ENCODE measurements at places on chromosomes 2 and 18.
A peak's percentile ranks its signal among the peaks of the same experiment; 100 is the strongest.

DNA sequence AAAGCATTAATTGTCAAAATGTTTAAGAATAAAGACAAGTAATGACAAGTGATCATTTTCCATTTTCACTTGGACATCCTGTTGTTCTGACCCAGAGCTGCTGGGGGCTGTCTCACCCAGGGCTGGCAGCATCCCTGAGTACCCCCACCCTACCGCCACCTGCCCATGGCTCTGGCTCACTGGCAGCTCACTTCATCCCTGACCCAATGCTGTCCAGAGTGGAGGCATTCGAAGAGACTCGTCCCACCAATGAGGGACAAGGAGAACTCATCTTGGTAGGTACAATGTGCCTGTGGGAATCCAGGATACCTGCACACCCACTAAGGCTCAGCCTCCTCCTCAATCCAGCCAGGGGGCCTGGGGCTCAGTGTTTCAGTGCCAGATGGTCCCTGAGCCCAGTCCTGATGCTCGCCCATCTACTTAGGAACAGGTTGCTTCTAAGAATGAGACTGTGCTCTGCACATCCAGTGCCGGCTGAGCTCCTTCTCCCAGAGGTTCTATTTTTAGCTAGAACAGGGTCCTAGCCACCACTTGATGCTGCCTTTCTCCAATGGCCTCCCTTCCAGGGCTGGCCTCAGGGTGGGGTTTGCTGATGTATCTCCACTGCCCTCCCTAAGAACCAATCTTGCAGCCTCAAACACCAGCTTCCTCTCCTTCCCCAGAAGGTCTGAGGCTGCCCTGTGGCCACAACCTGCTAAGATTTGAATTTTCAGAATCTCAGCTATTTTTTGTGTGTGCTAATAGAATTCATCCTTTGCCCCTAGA is 53.7 kb downstream of the ADD2 start:
- DNase-seq, result no peak

- DNase-seq, result no peak
Measured at GRCh38 chr18:42233908-42234307, 278.9 kb downstream of the PIK3C3 start.

- DNase-seq, result no peak
Measured at GRCh38 chr18:13474907-13475545, 251.3 kb downstream of the FAM210A start.

DNA sequence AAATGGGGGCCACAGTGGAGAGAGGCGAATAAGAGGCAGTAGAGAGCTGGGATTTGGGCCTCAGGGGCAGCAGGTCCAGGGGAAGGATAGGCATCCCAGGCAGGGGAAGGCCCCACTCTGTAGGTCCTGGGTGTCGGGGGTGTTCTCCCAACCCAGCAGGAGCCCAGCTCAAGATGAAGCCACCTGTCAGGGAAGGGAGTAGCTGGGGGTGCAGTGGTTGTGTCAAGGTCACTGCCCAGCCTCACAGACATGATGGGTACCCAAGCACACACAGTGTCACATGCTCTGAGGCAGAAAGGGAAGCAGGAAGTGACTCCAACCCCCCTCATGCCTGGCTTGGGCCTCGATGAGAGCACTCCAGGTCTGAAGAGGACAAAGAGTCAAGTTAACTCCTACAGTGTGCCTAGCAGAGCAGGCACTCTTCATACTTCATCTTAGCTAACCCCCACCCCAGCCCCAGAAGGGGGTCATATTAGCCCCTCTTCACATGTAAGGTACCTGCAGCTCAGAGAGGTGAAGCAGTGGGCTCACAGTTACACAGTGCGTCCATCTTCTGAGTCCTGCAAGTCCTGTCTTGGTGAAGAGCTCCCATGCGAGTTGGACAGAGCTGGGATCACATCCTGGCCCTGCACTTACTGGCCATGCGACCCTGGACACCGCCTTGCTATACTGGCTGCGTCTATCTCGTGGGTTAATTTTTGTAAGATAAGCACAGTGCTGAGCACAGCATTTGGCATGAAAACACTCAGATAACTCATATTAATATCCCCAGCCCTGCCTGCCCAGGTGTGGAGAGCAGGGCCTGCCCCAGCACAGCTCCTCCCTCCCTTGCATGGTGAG is 72.6 kb upstream of the DAPL1 start:
- no peak for DNase-seq

DNA sequence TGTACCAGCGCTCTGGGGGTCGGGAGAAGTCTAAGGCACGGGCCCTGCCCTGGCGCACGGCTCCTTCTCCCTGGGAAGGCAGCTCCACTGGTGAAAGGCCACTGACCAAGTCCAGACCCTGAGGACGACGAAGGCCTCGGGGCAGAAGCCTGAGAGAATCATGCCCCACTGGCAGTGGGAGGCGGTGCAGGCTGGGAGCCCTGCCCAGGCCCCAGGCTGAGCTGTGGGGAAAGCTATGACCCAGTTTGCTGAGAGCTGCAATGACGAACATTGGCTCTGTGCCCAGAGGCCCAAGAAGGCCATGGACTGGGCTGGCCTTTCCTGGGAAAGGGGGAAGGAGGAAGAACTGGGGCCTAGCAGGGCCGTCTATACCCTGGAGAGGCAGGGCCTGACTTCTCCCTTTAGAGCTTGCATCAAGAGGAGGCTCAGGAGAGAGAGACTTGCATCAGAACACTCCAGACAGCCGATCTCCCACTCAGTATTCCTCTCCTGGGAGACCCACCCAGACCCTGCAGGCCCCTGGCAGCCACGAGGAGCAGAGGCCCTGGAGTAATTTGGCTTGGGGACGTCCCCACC is 32.9 kb downstream of the HS1BP3 start:
- DNase-seq, result no peak

GRCh38 chr2:47782381-47782670 is 619 bp upstream of the MSH6 start:
- no peak for DNase-seq

GRCh38 chr2:199462956-199463692 is 5.4 kb upstream of the SATB2 start:
- peak; percentile 82 for DNase-seq

GRCh38 chr2:11390399-11390658 is 45.9 kb upstream of the ROCK2 start:
- DNase-seq, result no peak

GRCh38 chr2:44443517-44443916 is 81.8 kb downstream of the CAMKMT start:
- DNase-seq, result no peak

GRCh38 chr2:69601179-69601612 is 42.3 kb downstream of the AAK1 start:
- peak; percentile 20 for DNase-seq

DNA sequence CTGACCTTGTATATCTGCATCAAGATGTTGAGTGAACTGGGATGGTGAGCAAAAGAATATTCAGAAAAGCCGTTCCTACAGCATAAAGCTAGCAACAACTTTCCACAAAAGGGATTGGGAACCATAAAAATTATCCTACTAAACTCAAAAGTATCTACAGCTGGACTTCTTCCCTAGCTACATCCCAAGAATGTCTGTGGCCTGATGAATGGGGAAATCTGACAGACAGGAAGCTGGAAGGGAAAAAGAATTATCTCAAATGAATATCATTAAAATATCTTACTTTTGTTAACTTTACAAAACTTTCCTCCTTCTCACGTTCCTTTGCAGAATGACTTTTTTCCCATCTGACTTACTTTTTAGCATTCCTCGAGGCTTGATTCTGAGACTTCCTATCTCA is 150.9 kb downstream of the PDE11A start:
- DNase-seq, result no peak

- no peak for DNase-seq
Measured at GRCh38 chr2:74741629-74742028, 87.6 kb downstream of the SEMA4F start.

DNA sequence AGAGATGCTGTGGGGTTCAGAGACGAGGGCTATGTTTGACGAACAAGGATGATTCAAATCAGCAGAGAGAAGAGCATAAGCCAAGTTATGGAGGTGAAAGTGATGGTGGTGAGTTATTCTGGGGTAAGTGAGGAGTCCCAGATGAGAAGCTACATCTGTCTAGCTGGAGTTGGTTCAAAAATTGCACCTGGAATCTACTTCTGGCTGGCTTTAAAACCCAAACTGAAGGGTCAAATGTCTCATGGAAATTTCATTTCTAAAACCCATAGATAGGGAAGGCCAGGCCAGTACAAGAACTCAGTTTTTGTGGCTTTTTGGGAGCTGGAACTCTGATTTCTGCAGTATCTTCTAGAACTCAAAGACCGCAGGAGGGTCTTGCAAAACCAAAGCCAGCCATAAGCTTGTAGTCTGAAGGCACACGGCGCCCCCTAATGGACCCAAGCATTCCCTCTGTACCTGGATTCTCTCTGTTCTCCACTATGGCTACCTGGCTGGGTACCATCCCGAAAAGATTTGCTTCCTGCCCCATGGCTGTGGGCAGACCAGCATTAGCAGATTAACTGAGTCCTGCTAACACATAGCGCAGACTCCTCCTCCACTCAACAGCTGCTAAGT is 229.1 kb upstream of the SLC14A2 start:
- peak; percentile 36 for DNase-seq

- DNase-seq, result no peak
Measured at GRCh38 chr18:13138420-13139139, 80.0 kb upstream of the LDLRAD4 start.
